ENCODE measurements at places on chromosomes 5 and 9.

- no peak for DNase-seq
Measured at GRCh38 chr9:7432989-7433388, 366.6 kb downstream of the DMAC1 start.

- DNase-seq = peak; percentile 33
Measured at GRCh38 chr5:135395451-135395850, 3.6 kb downstream of the MACROH2A1 start.

GRCh38 chr5:167896814-167897213 lies 394.6 kb upstream of the WWC1 start:
- DNase-seq = no peak

- DNase-seq = no peak
Measured at GRCh38 chr9:96281641-96282040, 20.3 kb downstream of the HSD17B3 start.

- DNase-seq = no peak
Measured at GRCh38 chr9:135073081-135073740, 14.3 kb upstream of the OLFM1 start.

DNA sequence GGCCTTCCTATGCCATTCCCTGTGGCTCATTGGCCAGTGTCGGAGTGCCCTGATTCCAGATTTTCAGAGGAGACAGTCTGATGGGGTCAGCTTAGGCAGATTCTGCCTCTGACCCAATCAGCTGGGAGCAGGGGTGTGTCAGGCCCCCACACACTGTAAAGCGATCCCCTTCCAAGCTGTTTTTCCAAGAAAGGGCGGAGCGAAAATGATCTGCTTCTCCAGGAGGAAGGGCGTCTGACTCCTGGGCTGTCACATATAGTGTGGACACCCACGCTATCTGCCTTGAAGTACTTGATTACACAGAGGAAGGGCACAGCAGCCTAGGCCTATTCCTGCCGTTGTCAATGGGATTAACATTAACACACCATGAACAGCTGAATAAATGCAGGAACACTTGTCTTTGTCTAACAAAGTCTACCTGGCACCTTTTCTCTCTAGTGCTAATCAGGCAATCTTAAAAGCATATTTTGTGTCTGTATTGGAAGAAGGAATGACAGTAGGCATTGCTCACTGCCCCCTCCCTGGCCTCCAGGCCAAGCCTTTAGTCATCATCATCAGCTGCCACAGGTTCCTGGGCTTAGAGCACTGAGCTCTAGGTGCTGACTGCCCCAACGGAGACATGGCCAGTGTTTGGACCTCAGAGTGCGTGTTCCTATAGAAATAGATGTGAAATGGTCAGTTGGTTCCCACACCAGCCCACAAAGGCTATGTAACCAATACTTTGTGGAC lies 218.7 kb downstream of the MELK start:
- DNase-seq = no peak

GRCh38 chr5:143440448-143441115 lies 37.1 kb upstream of the NR3C1 start:
- no peak for DNase-seq

DNA sequence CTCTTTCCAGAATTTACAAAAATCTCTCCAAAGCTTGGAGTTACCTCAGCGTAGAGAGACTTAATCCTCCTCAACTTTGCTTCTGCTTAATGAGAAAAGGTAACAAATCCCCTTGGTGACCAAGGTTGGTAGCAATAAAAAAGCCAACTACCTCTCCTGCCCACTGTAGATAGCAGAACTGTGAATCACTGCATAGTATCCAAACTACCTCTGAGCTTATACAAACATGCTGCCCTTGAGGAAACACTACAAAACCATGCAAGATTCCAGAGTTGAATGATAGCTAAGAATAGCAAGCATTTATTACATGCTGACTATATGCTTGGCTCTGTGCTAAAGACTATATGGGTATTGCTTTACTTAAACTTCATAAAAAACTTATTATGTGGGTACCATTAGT lies 2.8 kb upstream of the ADAMTS12 start:
- DNase-seq = no peak

DNA sequence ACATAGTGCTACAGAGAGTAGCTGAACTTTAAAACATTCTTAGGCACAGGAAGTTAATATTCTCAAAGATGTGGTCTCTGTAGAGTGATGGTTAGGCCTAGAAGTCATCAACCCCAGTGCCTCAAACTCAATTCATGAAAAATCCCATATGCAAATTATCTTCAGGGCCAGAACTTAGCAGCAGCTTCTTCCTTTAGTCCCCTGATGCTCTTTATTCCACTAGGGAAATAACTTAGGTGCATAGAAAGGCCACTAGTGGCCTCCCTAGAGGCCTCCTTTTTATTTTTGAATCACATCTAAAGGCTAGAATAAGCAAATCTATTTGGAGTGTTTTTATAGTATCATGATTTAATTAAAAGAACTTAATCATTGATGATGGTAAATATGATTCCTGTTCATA lies 88.3 kb downstream of the GIN1 start:
- peak; percentile 5 for DNase-seq

GRCh38 chr5:154520861-154521453 lies 42.9 kb upstream of the HAND1 start:
- DNase-seq = peak; percentile 44

DNA sequence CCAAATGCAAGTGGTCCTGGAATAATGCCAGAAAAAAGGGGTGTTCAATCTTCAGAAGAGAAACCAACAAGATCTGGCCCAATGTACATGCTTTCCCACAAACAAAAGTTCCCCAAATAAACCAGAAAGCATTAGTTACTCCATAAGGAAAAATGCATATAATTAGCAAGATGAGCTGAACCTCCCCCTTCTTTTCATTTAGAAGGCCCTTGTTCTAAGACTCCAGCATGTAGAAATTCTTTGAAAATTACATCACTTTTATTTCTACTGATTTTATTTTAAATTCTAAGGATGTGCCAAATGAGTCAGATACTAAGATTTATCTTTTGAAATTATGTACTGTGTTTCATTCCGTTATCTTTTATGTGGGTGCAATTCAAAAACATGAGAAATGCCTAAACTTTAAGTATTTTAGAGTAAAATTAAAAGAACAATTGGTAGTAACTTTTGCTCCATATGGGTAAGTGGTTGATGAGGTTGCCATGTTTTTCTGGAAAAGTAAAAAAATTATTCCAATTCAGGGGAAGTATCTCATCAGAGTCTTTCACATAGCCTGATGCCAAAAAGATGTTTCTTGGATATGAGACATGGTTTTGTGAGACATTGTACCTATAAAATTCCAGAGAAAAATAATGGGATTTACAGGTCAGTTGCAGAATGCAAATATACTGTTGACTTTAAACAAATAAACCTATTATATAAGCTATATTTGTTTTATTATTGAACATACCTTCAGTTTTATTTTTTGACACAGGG lies 106.5 kb upstream of the CCDC112 start:
- DNase-seq = no peak

GRCh38 chr5:68224509-68225187 lies 9.1 kb downstream of the PIK3R1 start:
- no peak for DNase-seq

GRCh38 chr5:97547999-97548738 lies 365.1 kb upstream of the RIOK2 start:
- peak; percentile 88 for DNase-seq

DNA sequence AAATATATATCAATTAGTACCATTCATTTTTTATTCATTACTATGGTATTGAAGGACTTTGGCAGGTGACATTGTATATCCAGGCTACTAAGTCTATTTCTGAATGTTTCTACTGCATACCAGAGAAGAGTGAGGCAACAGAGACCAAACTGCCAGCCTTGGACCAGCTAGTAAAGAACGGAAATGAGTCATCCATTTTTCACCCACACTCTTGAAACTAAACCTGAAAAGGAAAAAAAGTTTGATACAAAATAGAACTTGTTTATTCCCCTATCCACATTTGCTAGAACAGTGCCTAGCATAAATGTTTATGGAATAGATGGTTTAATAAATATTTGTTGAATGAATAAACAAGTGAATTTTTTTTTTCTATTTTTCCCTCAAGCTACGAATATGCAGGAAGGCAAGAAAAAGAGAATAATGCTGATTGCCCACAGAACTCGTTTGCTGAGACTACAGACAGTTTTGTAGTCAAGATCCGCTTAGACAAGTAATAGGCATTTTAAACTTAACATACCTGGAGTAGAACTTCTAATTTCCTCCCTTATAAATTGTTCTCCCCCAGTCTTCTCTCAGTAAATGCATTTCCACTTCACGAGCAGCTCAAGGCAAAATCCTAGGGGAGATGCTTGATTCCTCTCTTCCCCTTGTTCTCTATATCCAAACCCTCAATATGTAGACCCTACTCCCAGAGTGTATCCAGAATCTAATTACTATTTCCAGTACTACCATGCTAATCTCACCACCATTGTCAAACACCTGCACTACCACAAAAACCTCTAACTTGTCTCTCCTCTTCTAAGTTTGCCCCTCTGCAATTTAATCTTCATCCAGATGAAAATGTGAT lies 146.2 kb upstream of the RASA1 start:
- peak; percentile 89 for DNase-seq

- DNase-seq = peak; percentile 97
Measured at GRCh38 chr5:109656829-109657228, 32.9 kb upstream of the MAN2A1 start.

DNA sequence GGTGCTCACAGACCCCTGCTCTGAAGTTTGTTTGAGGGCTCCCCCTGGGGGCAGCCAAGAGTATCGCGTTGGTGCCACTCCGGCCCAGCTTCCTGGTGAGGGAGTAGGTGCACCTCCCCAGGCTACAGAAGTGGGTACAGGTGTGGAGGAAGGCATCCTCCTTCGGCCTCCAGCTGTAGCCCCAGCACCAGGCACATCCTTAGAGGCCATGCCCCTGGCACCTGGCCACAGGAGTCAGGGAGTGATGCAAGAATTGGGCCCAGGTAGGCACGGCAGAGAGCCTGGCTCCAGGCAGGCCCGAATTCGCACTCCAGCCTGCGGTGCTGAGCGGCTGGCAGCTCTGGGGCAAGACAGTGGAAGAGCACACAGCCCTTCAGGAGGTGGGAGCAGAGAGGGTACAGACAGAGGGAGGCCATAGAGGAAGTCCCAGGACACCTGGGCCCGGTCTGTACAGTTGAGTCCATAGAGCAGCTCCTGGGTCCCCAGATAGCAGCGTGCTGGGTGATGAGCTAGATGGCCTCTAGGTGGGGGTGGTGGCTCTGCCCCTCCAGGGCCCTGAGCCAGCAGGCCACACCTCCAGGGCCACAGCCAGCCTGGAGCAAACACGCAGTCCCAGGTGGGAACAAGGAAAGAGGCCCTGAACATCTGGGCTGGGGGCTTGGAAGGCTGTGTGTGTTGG lies 2.4 kb downstream of the SAPCD2 start:
- DNase-seq = peak; percentile 85

- DNase-seq = no peak
Measured at GRCh38 chr5:9499498-9499876, 46.4 kb downstream of the SEMA5A start.

DNA sequence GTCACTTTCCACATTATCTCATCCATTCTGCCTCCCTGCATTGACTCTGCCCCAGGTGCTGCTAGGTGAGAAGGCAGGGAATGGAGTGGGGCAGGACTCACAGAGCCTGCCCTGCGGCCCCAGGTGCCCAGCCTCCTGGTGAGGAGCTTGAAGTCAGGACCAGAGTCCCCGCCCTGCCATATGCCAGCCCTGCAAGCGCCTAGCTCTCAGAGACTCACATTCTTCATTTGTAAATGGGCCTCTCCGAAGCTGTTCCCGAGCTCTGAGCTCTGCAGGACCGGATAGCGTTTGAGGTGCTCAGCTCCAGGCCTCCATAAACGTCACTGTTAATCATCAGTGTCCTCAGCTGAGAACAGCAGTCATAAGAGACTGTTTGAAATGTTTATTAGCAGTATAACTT lies 75.1 kb upstream of the STXBP1 start:
- no peak for DNase-seq

GRCh38 chr9:135577256-135577655 lies 15.7 kb downstream of the PAEP start:
- DNase-seq = no peak

- DNase-seq = no peak
Measured at GRCh38 chr9:12689233-12689632, 4.0 kb upstream of the TYRP1 start.

DNA sequence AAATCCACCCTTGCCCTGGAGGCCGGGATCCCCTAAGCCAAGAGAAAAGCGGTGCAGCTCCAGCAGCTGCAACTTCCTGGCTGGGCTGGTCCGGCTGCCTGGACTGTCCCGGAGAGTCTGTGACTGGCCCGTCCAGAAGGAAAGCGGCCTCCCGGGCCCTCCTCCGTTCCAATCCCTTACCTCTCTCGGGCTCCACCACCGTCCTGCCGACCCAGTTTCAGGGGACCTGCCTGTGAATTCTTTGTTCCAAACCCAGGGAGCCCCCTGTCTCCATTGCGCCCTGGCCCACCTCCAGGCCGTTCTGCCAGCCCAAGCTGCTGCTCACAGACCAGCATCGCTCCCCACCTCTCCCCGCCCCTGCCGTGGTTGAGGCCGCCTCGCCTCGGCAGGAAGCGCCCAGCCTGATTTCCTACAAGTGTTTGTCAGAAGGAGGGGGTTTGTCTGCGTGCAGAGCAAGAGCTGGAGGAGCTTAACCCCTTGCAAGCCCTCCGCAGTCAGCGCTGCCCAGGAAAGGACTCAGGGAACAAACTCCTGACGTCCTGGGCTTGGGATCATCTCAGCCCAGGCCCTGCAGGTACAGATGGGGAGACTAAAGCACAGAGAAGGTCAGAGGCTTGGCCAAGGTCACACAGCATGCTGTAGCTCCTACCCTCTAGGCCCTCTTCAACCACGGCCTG lies at the start of gene AKNA:
TSS of gene AKNA (minus strand) at position 303 of the 677 bp plus-strand sequence. CDS start 6,649 bp downstream, outside the sequence.
- DNase-seq = peak; percentile 61

GRCh38 chr9:134011401-134011800 lies 13.9 kb upstream of the BRD3OS start:
- DNase-seq = no peak

DNA sequence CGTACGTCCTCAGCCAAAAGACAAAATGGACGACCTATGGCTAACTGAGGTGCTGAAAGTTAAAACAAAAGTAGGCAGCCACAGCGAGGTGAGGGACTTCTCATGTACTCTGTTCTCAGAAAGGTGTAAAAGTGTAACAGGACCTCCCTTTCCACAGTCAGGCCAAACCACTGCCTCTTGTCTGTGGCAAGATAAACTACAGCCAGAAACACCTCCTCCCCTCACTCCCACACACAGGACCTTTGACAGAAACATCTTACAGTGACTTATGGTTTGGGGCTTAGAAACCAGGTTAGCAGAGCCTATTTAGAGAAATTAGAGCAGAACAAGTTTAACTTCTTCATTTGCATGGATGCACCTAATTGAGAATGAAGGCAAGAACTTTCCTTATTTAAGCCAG lies 499.1 kb upstream of the GRIN3A start:
- DNase-seq = no peak

Measured in suppressor macrophage treated with lipopolysaccharide for 1 hour (primary cell).